Right cardiac atrium (tissue), 5 donors: ENCODE measurements at places on chromosomes 1 and 21. TPM values are rescaled to one million over a fixed set of nuclear protein-coding genes. Genes with fewer than 3 reads are reported as not detected.

DNA sequence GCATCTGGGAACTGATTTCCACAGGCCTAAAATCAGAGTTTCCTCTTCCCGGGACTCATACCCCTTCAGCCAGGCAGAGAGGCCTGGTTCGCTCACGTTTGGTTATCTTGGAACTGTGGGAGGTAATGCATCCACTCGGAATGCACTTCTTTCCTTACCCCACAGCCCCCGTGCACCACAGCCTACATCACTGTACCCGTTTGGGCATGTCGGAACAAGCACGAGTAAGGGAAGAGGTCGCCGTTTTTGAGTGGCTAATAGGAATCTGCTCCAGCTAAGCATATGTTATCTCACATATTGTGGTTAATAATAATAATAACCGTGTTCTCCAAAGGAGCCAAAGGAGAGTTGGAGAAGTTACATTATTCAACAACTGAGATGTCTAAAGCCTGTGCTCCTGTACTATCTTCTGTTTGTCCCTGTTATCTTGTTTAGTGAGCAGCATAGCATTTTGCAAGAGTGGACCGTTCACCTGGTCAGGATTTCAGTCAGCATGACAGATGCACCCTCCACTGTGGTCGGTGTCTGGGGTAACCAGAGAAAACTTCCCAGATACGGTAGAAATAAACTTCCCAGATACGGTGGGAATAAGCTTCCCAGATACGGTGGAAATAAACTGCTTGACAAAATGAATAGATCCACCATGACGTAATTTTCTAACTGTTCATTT, 198.6 kb downstream of the SDCCAG8 start:
- DNase-seq = no peak

DNA sequence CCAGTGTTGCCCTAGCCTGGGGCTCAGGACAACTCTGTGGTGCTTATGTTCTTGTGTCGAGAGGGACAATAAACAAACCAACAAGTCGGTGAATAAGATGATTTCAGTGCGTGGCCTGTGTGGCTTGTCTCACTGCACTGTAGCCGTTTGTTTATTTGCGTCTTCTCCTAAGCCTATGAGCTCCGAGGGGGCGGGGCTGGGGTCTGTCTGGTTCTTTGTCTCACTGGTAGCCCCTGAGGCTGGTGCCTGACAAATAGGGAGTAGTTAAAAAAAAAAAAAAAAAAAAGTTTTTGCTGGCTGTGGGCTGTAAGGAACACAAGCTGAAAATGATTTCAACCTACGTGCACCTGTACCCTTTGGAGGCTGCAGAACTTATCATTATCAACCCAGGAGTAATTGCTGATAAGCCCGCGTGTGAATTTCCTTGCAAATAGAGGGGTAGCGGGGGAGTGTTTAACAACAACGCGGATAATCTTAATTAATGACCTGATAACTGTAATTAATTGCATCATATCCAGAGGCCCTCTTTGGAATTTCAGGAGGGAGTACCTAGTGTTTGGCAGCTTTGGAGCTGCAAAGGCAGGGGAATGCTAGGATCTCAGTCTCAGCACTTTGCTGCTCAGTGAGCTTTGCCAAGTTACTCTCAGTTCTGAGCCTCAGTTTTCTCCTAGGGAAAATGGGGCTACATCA, 925 bp upstream of the ARHGEF10L start:
- peak; percentile 79 for DNase-seq

- DNase-seq = no peak
These were observed 537.3 kb upstream of the PLXNA2 start for GRCh38 chr1:208781391-208782045.

The NUAK2 gene
- total RNA-seq = 1.6 TPM

The RAVER2 gene
- 28.5 TPM for total RNA-seq

The GJA8 gene
- not detected for total RNA-seq

- DNase-seq = no peak
These were observed 79.0 kb downstream of the SYT2 start for GRCh38 chr1:202631076-202631923.

The WDR64 gene
- total RNA-seq = 0.29 TPM

The C8A gene
- not detected for total RNA-seq

The SLC45A3 gene
- 3.1 TPM for total RNA-seq

- no peak for DNase-seq
These were observed 112.9 kb upstream of the IPO9 start for GRCh38 chr1:201715801-201716741.

The AIRE gene
- total RNA-seq = 0.14 TPM

The NBPF4 gene
- not detected for total RNA-seq

DNA sequence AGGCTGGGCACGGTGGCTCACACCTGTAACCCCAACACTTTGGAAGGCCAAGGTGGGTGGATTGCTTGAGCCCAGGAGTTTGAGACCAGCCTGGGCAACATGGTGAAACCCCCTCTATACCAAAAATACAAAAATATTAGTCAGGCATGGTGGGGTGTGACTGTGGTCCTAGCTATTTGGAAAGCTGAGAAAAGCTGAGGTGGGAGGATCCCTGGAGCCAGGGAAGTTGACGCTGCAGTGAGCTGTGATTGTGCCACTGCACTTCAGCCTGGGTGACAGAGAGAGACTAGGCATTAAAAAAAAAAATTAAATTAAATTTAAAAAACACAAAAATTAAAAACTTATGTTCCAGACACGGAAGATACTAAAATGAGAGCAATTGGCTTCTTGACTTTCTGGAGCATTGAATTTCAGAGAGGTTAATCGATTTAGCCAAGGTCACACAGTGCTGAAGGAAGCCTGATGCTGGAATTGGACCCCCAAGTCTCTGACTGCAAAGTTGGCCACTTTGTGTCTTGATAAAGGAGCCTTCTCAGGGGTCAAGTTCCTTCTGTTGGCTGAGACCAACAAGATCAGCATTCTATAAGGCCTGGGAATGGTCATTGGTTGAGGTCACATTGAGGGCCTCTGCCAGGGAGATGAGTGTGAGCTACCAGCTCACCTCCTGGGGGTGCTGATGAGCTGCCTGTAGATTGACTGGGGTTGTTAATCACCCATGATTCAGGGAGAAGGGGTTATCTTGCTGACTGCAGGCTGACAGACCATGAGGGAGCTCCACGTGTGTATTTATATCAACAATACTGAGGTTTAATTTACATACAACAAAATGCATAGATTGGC, 54.3 kb downstream of the RPS6KA1 start:
- no peak for DNase-seq

- no peak for DNase-seq
These were observed 6.0 kb upstream of the TNFRSF25 start for GRCh38 chr1:6471970-6472368.

- DNase-seq = no peak
These were observed 48.9 kb downstream of the CNIH3 start for GRCh38 chr1:224665016-224665415.

The C1orf167 gene
- 1.3 TPM for total RNA-seq

GRCh38 chr1:6951536-6951935, 166.3 kb downstream of the CAMTA1 start:
- no peak for DNase-seq

DNA sequence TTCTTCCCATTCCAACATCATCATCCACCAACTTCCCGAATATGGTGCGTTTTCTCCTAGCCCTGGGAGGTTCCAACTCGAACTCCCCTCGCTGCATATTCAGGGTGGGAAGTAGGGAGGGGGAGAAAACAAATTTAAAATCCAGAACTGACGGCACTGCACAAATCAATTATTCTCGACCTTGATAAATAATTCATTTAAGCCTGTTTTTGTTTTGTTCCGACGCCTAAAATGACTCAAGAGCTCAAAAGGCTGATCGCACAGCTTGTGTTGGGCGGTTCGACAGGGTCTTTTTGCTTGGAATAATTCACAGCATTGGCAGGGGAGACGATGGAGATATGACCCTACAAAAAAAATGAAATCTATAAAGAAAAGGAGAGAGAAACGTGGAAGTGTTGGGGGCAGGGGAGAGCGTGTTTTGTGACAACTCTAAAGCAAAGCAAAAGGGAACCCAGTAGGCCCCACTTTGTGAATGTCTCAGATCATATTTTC, 3.1 kb upstream of the BARHL2 start:
- no peak for DNase-seq

The KRTAP10-2 gene
- total RNA-seq = not detected

DNA sequence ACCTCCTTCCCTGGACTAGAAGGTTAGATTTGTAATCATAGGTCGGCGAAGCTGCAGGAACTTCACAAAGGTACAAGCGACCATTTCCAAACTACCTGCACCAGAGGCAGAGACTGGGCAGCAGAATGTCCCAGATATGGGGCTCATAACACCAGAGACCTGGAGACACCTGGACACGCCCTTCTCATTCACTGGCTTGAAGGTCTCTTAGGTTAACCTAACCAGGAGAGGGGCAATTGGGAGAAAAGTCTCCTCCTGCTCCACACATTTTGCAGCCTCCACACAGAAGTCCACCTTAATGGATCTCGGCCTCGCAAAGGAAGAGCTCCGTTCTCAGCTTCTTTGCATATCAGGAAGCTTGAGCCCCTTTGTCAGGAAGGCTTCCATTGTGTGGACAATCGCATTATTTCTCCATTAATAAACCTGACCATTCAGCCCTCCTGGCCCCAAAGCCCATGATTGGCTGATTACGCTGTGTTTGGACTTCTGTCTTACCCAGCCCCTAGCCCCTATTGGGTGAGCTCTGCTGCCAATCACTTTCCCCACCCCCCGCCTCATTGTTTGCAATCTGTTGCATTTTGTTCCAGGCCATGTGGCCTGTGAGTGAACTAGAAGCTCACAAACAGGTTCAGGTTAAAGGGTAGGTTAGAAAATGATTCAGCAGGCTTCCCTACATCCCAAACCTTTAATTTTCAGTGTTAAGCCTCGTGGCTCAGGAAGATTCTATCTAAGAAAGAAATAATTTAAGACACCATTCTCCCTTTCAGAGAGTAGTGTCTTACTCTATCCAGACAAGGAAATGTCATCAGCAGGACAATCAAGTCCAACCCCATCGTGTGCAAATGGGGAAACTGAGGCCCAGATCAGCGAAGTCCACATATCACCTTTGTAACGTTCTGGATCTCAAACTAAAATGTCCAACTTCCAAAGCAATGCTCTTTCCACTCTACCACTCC, 2.8 kb downstream of the MYCL start:
- DNase-seq = peak; percentile 56

DNA sequence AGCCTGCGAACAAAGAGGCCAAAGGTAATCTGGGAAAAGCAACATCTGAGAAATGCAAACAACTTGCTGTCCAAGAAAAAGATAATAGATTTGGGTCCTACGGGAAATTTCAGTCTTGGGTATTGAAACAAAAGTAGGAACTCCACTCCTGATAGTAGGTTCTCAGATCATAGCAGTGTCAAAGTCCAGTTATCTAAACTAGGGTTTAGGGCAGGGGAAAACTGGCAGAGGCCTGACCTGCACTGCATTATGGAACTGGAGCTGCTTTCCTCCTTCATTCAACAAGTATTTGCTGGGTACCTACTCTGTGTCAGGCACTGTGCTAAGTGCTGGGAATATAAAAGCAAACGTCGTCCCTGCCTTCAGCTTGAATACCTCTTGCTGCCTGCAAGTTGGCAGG, 60.7 kb upstream of the NGF start:
- no peak for DNase-seq

- no peak for DNase-seq
These were observed 56.4 kb upstream of the RUNX3 start for GRCh38 chr1:24986372-24986965.

- DNase-seq = no peak
These were observed 9.2 kb downstream of the CSTB start for GRCh38 chr21:43766734-43767497.
